ENCODE measurements at places on chromosomes 16 and 17.

- no peak for DNase-seq
Observed at GRCh38 chr16:49560004-49560830, 186.6 kb downstream of the C16orf78 start.

- DNase-seq, result no peak
Observed at GRCh38 chr16:27174007-27174406, 29.3 kb upstream of the KDM8 start.

GRCh38 chr16:30669026-30669902 is 11.0 kb downstream of the FBRS start:
- DNase-seq, result no peak

DNA sequence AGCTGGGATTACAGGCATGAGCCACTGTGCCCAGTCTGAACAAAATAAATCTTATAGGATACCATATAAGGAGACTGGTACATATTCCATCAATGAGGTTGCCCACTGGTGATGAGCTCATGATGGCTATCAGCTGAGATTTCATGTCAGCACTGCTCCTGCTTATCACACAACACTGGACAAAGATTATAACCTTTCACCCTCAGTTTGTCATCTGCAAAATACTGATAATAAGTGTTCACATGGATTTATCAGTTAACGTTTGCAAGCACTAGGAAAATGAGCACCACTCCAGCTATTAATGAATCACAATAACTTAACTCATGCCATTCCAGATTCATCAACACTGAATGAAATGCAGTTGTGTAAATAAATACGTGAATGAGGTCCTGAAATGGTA is 83.7 kb downstream of the SSH2 start:
- DNase-seq, result no peak

DNA sequence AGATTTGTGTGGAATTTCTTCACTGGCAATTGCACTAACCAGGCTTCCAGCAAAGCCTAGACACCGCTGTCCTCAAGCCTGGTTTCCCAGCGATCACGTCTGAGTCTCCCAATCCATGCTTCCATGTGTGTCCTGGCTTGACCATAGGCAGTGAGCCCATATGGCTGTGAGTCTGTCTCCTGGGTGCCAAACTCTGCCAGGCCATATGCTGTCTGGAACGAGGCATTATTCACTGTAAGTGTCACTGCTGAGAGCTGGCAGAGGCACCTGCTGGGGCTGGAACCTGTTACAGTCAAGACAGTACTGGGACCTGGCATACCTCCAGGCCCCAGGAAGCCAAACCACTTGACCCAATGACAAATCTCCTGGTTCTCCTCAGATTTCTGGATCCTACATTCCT is 60.4 kb downstream of the HS3ST2 start:
- no peak for DNase-seq

DNA sequence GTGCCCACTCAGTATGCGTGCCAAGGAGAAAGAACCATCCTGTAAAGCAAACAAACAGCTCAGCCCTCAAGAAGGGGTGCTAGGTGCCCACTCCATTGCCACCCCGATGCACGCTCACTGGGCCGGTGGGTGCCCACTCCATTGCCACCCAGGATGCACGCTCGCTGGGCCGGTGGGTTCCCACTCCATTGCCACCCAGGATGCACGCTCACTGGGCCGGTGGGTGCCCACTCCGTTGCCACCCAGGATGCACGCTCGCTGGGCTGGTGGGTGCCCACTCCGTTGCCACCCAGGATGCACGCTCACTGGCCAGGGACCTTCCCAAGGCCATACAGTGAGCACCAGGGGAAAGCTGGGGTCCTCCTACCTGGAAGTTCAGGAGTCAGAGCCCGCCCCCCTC is 28.1 kb downstream of the HASPIN start:
- DNase-seq, result no peak

DNA sequence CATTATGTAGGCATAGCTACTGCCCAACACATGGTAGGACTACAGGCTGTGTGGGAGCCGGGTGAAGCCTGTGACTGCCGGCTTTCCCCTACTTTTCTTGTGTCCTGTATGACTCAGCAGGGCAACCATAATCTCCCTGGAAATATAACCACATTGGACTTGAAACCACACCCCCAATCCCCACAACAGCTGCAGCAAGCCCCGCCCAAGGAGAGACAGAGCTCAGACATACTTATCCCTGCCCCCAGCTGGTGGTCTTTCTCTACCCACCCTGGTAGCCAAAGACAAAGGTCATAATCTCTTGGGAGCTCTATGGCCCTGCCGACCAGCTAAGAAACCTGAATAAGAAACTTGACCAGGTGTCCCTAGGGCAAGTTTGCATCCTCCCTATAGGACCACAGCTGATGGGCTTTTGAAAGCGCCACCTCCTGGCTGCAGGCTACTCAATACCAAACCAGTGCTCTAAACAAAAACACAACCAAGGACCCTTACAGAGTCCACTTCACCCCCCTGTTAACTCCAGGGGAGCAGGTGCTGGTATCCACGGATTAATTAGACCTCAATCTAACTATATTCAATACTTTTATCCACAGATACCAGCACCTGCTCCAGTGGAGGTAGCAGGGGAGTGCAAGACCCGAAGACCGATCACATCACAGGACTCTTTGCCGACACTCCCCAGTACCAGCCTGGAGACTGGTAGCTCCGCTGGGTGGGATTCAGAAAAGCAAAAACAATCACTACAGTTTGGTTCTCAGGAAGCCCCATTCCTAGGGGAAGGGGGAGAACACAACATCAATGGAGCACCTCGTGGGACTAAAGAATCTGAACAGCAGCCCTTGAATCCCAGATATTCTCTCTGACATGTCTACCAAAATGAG is 91.2 kb downstream of the IRX5 start:
- DNase-seq, result no peak

GRCh38 chr17:36135465-36135864 is 31.8 kb downstream of the CCL4 start:
- DNase-seq, result no peak

- peak; percentile 62 for DNase-seq
Observed at GRCh38 chr16:54128629-54129234, 157.9 kb downstream of the IRX3 start.

- DNase-seq, result no peak
Observed at GRCh38 chr17:46805771-46806170, 12.7 kb downstream of the WNT3 start.

GRCh38 chr17:11140501-11140900 is 100.5 kb upstream of the SHISA6 start:
- DNase-seq, result peak; percentile 25

DNA sequence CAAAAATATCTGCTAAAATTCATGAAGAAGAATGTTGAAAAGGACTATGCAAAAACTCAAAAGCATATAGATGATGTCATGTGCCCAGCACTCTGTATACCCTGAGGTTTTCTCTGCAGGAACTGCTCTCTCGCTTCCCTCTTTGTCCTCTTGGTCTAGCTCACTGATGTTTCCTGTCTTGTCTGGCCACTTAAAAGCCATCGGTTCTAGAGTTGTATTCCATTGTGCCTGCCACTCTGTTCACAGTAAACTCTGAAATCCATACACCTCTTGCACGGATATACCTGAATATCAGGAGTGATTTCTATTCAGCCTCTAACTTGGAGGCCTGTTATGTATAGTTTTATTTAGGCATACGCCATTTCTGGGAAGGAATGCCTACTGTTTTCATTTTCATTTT is 101.0 kb upstream of the CNTNAP4 start:
- DNase-seq, result no peak

- no peak for DNase-seq
Observed at GRCh38 chr17:6388416-6388815, 46.5 kb downstream of the AIPL1 start.

DNA sequence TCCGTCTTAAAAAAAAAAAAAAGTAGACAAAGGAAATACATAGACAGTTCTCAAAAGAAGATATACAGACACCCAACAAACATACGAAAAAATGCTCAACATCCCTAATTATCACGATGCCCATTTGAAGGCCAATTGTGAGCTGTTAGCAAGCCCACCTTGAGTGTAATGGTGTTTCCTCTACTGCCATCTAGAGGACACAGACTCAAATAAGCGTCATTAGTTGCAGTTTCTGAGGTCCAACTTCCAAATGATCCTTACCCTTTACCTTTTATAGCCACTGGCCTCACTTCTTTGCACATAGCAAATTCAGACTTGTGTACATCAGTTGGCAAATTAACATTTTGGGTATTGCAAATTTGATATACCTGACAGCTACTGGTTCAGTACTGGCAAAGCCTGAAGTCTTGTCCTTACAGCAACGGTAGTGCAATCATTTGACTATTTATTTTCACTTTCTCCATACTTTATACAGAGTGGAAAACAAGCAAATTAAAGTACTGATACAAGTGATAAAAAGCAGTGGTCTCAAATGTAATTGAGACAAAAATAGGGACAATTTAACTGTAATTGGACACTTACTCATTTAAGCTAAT is 536.3 kb upstream of the EEF2KMT start:
- peak; percentile 58 for DNase-seq

DNA sequence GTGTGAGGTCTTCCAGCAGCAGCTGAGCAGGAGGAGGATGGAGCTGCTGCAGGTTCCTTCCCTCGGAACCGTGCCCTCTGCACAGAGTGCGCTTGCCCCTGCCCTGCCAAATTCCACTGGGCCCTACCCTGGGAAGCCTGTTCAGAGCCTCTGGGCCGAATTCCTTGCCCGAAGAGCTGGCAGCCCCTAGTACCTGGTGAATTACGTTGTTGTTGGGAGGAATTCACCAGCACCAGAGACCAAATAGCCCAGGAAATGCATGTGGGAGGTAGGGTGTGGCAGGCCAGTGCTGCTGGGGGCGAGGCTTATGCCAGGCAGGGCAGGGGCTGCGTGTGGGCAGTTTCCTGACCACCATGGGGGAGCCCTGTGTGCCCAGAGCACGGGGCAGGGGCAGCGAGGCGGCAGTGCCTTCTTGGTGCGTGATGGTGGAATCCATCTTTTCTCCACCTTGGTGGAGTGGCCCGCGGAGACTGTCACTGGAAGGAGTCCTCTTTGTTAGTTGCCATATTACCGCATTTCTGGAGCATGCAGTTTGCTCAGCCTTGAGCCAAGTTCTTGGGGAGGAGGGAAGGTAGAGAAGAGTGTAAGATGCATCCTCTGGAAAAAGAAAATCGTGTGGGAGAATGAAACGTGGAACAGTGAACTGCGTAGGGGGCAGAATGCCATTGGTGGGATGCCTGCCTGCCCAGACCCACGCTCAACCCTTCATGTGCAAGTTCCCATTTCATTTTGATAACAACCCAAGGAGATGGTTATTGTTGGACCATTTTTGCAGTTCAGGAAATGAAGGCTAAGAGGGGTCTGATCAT is 2.3 kb downstream of the MRC2 start:
- no peak for DNase-seq

DNA sequence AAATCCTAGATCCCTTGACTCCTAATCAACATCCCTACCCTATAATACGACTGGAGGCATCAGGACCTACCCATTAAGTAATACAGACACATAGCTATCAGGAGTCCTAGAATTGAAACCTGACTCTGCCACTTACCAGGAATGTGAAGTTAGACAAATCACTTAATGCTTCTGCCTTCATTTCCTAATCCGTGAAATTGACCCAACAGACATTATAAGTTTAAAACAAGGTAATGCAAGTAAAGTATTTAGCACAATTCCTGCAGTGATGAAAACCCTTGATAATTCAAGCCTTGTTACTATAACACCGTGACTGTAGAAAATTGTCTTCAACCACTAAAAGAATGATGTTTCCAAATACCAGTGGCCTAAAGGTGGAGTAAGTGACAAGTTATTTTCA is 150.2 kb downstream of the KCNJ2 start:
- DNase-seq, result no peak

DNA sequence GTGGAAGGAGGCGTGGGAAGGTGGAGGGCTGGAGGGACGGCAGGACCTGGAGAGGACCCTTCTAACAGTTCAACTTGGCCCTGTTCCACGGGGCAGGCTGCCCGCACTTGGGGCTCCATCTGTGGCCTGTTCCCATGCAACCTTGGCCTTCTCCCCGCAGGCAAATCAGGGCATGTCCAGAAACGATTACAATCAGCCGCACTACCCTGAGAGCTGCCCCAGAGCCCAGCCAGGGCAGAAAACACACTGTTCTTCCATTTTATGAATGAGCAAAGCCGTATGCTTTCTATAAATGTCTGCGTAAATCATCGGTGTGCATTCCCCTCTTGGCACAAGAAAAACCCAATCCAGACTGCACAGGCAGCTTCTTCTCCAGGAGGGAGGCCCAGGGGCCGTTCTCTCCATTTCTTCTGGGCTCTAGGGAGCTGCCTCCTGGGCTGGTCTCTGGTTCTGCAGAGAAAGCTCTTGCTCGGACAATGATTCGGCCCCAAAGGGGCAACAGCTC is 228.7 kb downstream of the SOX9 start:
- DNase-seq, result no peak

GRCh38 chr16:13143551-13143950 is 242.2 kb downstream of the SHISA9 start:
- DNase-seq, result no peak

DNA sequence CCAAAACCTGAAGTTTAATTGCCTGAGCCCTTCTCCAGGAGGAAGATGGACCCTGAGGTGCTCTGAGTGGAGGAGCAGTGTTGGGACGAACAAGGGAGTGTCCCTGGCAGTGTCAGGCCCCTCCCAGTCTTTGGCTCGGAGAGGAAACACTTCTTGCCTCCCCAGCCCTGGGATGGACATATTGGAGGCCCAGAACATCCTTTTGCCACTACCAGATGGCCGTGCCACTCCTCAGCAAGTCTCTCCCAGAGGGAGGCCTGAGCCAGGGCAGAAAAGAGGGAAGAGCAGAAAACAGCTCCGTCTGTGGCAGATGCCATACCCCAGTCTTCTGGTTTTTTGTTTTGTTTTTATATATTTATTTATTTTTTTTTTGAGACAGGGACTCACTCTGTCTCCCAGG is 91.5 kb upstream of the CRHR1 start:
- DNase-seq, result no peak

GRCh38 chr16:27426423-27427408 is 24.7 kb downstream of the IL21R start:
- DNase-seq, result no peak

GRCh38 chr16:53805752-53806151 is 101.8 kb downstream of the FTO start:
- DNase-seq, result no peak

DNA sequence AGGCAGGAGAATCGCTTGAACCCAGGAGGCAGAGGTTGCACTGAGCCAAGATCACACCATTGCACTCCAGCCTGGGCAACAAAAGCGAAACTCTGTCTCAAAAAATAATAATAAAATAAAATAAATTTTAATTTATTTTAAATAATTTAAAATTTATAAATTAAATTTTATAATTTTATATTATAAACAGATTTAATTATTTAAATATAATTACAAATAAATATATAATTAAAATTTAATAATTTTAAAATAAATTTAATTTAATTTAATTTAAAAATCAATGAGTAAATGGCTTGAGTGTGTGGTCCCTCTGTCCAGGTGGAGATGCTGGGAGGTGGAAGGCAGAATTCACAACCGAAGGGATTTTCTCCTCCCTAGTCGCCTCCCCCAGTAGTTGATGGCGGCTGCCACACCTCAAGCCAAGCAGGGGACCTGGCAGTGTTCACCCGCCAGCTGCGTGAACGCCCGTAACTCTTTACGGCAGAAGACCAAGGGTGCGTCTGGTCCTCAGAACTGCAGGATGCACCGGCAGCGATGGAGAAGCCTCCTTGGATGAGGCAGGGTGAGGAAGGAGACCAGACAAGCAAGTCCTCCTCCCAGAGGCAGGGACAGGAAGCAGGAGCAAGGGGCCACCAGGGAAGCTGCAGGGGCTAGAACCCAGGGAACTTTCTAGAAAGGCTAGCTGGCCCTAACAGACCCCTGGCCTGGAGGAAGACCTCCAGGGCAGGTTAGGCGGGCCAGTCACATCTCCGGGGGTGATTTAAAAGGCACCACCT is 22.9 kb upstream of the KRT17 start:
- no peak for DNase-seq

- no peak for DNase-seq
Observed at GRCh38 chr16:57167538-57167937, 18.3 kb downstream of the PSME3IP1 start.

All from eye (tissue), 1 donor.